Body of pancreas (tissue), 4 donors: ENCODE measurements at places on chromosomes 12 and 14.

DNA sequence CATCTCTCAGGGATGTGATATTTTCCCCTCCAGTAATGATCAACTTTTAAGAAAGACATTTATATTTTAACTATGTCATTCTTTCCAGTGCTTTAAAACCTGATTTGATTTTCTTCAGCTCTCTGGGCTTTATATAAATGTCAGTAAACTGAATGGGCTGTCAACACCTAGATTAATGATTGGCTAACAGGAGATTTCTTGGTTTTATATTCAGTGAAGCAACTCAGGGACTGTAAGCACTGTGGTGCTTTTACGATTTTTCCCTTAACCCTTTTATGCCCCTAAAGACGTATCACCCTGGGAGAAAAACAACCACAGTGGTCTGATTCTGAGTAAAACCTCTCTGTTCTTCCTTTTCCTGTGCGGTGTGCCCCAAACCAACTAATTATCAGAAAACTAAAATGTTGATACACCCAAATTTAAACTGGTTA lies 38.0 kb downstream of the PTGER2 start:
- DNase-seq = no peak

GRCh38 chr14:104293231-104293841 lies 154.9 kb downstream of the KIF26A start:
- DNase-seq = no peak

DNA sequence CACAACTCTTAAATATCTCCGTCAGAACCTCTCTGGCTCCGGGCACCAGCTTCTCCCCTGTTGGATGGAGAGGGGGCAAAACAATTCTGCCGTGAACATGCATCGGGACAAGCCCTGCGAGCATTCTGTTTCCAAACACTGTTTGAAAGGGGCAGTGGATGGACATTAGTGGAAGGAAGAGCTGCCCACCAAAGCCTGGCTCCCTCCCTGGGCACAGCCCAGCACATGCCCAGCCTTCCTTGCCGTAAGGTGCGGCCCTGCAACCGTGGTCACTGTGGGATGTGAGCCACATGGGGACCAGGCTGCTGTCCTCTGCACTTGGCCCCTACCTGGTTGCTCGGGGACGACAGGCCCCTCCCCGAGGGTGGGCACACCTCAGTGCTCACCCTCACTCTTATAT lies 54.0 kb downstream of the TRAFD1 start:
- no peak for DNase-seq

DNA sequence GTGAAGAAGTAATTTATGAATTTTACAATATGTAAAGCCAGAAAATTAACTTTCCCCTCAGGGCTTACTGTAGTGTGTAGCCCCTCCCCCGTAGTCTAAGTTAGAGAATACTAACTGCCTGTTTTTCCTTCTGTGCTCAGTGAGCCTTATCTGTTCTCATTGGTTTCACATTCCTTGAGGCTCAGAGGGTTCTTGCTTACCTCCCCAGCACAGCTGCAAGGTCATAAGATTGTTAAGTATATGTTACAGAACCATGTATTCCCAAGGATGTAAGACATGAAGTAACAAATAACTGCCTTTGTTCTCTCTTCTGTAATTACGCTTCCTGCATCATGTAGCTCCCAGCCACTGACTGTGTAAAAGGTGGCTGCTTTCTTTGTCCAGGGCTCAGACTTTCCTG lies 1351.1 kb downstream of the TMEM121 start:
- DNase-seq = no peak

GRCh38 chr12:123726244-123726643 lies 14.1 kb downstream of the ATP6V0A2 start:
- no peak for DNase-seq

GRCh38 chr12:55019784-55020183 lies at the start of gene NEUROD4:
TSS of gene NEUROD4 (plus strand) at chr12:55019974. CDS start at chr12:55026440, 6,466 bp downstream.
- DNase-seq = peak; percentile 68

- peak; percentile 90 for DNase-seq
Observed at GRCh38 chr12:109432842-109433304, 44.2 kb downstream of the KCTD10 start.

- no peak for DNase-seq
Observed at GRCh38 chr14:59547310-59547709, 29.3 kb downstream of the CCDC175 start.

DNA sequence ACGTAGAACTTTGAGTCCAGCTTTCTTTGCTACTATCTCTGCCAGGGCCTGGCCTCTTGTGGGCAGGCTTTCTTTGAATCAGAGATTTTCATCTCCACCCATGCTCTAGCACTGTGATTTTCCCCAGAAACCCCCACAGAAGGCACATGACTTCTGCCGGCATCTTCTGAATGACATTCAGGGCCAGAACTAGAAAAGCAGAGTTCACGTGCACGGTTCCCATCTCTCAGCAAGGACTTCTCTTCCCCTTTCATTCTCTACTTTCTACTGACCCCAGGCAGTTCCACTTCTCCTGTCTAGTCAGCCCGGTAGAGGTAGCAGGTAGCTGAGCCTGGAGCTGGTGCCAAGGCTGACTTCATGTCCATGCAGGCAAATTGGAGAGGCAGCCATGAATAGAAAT lies 26.9 kb downstream of the BATF start:
- no peak for DNase-seq

GRCh38 chr14:69921052-69921451 lies 41.8 kb downstream of the SMOC1 start:
- no peak for DNase-seq

DNA sequence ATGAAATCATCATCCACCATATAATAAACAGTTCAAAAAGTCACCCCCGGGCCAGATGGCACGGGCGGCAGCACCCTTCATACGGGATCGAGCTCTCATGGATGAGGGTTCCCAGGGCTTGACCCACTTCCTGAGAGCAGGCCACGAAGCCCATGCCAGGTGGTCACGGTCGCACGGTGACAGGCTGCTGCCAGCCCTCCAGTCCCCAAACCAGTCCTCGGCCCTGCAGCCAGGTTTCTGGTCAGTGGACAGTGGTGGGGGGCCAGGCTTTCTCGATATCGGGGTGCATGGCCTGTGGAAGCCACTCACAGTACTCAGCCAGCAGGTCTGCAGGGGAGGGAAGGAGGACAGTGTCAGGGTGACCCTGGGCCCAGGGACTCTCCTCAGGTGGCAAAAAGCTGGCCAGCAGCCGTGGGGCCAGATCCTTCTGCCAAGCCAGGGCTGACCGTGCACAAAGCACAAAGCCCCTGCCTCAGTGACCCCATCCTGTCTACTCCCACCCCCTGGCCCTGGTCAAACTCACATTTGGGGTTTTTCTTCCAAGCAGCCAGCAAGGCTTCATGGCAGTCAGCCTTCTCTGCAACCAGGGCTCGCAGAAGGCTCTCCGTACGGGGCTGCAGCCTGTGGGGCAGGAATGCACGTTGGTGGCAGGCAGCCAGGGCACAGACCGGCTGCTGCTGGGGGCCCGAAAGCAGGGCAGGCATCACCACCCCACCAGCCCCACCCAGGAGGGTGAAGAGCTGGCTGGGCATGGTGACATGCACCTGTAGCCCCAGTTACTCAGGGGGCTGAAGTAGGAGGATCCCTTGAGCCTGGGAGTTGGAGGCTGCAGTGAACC lies 33.3 kb upstream of the UBC start:
- no peak for DNase-seq

- no peak for DNase-seq
Observed at GRCh38 chr12:101707131-101707782, 9.8 kb downstream of the CHPT1 start.

GRCh38 chr14:42057111-42057510 lies 450.4 kb downstream of the LRFN5 start:
- DNase-seq = no peak

DNA sequence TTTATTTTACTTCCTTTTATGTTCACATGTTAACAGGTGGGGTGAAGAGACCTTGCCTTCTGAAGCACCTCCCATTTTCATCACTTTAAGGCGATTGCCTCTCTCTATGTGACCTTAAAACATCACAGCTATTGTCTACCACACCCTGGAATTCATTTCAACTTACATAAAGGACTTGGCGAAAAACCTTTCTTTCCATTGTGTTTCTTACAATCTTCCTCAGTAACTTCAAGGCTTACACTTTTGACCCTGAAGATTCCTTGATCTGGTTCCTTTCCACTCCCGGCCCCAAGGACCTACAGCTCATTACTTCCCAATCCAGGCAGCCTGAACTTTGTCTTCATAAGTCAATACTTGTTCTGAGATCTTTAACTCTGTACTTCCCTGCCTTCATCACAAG lies 443.3 kb downstream of the ADAMTS20 start:
- no peak for DNase-seq

- DNase-seq = no peak
Observed at GRCh38 chr12:29343022-29343799, 37.8 kb downstream of the ERGIC2 start.

DNA sequence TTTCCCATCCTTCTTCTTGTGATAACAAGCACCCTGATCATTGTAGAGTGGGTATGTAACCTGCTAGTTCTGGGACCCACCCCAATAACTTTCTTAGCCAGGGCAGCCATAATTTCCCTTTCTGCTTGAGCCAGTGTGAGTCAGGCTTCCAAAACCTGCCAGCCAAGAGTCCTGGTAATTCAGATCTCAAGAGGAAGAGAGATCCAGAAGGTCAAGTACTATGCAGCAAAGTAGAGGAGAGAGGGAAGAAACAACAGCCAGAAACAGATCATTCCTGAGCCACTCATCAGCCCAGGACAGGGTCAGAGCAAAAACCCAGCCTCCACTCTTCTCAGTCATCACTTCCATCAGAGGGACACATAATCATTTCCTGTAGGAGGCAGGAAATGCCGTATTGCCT lies 182.0 kb downstream of the DICER1 start:
- no peak for DNase-seq

DNA sequence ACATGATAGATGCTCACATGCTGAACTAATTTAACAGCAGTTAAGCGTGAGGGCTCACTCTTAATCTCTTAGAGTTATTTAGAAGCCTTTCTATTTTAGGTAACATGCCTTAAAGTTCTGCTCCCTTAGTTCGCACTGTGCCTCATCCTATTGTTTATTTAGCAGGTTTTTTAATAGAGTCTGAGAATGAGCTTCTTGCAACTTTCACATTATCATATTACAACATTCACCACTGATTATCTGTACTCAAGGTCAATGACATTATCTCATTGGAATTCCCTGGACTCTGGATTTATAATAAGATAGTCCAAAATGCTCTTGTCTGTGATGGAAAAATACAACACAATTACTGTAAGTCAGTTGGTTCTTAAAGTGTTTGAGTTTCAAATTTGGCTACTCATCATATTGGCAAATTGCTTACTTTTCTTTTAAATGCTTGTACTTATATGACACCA lies 183.6 kb upstream of the SLC38A2 start:
- no peak for DNase-seq

DNA sequence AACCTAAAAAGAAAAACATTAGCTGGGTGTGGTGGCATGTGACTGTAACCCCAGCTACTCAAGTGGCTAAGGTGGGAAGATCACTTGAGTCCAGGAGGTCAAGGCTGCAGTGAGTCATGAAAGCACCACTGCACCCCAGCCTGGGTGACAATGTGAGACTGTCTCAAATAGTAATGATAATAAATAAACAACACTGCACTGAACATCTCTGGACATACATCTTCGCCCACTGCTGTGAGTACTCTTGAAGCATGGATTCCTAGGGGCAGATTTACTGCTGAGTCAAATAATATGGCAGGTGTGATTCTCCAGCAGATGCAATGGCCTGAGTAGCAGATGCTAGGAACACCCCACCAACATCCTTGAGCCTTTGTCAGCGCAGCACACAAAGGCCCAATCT lies 23.6 kb downstream of the ABCB9 start:
- DNase-seq = no peak

DNA sequence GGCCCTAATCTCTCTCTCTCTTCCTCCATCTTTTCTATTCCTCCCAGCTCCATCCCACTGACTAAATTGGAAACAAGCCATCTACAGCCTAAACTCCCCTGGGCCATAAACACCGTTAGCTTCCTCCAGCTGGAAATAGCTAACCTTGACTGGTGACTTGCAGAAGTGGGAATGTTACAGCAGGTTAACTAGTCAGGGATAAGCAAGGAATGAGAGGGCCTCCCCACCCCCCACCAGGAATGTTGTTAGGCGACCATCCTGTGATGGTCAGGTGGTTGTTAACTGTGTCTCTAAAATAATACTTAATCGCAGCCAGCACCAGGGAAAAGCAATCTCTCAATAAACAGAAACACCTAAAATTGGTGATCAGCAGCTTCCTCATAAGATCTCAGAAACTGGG lies 40.8 kb downstream of the MIS18BP1 start:
- DNase-seq = peak; percentile 10

- no peak for DNase-seq
Observed at GRCh38 chr12:132546647-132547046, 56.7 kb downstream of the FBRSL1 start.

GRCh38 chr14:33866425-33867088 lies 84.3 kb downstream of the EGLN3 start:
- DNase-seq = no peak

DNA sequence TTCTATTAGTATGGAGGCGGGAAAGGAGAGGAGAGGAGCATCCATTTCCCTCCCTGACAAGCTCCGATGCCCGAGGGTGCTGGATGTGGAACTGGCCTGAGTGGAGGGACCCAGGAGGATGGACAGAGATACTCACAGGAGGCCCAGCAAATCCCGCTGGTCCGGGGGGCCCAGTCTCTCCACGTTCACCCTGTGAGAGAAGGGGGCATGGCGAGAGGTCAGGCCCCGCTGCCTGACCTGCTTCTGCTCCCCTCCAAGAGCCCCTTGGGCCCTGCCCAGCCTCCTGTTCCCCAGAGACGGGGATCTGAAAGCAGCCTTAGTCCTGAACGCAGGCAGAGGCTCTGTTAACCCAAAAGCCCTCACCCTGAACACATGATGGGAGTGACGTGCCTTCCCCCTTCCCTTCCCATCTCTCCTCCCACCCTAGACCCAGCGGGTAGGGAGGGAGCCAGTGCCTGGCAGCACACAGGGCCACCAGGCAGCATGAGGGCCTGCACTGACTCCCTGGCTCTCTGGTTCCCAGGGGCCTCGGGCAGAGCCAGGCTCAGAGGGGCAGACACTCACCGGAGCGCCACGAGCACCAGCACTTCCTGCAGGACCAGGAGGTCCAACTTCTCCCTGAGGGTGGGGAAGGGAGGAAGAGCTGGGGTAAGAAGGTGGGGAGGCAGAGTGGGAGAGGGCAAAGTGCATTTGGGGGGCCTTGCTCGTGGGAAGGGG lies 17.5 kb downstream of the TMEM106C start:
- DNase-seq = no peak

- no peak for DNase-seq
Observed at GRCh38 chr14:93263416-93263815, 56.4 kb downstream of the UBR7 start.

- DNase-seq = no peak
Observed at GRCh38 chr12:51864833-51865670, 16.5 kb upstream of the FIGNL2 start.

GRCh38 chr12:89935850-89936249 lies 227.2 kb upstream of the ATP2B1 start:
- DNase-seq = no peak

- no peak for DNase-seq
Observed at GRCh38 chr12:70711831-70712230, 74.6 kb upstream of the PTPRB start.
